ENCODE measurements at places on chromosomes 5 and 9.

DNA sequence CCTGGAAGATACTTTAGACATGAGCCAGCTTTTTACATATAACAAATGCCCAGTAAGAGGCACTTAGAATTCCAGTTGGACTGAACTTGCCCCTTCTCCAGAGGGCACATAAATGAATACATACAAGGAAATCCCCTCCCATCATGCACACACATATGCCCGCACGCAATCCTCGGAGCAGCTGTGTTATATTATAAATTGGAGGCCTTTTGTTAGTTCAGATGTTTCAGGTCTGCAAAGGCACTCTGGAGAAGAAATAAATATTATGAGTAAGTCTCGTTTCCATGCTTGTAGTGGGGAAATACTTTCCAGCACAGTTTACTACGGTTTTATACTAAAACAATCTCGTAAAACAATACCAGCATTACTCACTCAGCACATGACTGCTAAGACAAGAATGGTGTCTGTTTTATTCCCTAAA lies 17.6 kb upstream of the MUSK start:
- DNase-seq = no peak

- DNase-seq = no peak
These were observed 2.7 kb upstream of the PDGFRB start for GRCh38 chr5:150158170-150158949.

DNA sequence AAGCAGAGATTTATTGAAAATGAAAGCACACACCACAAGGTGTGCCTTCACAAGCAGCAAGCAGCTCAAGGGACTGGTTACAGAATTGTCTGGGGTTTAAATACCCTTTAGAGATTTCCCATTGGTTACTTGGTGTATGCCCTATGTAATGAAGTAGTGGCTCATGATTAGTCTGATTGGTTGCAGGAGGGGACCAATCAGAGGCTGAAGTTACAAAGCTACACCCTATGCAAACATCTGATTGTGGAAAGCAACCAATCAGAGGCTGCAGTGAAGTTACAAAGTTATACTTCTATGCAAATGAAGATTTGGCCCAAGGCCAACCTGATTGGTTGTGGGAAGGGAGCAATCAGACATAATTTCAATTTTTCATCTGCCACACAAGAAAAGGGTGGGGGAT lies 119.9 kb downstream of the C9orf152 start:
- no peak for DNase-seq

DNA sequence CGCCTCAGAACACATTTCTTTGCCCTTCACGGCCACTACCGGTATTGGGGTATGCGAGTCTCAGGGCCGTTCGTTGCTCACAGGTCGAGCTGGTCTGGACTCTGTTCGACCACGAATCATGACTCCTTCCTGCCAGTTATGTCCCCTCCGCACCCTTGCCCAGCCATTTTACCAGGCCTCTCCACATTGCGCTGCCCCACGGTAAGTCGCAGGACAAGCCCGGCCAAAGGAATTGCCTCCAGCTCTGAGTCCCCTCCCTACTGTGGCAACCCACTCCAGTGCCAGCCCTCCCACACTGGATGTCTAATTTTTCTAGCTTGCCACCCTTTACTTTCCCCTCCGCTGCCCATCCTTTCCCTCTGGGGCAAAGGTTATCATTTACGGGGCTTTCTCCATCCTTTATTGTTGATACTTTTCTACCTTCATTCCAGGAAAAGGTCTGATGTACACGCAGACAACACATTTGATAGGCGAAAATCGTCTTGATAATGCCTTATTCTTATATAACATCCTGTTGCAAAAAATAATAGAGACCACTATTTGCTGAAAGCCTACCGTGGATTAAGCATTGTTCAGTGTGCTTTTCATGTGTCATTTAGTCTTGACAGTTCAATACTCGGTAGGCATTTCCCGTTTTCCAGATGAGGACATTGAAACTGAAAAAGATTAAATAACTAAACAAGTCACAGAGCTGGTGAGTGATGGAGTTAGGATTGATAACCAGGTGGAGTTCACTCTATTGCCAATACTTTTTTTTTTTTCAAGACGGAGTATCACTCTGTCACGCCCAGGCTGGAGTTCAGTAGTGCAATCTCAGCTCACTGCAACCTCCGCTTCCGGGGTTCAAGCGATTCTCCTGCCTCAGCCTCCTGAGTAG lies 958 bp upstream of the HSPA5 start:
- DNase-seq = no peak

GRCh38 chr9:3332802-3333201 lies 193.0 kb downstream of the RFX3 start:
- DNase-seq = no peak

DNA sequence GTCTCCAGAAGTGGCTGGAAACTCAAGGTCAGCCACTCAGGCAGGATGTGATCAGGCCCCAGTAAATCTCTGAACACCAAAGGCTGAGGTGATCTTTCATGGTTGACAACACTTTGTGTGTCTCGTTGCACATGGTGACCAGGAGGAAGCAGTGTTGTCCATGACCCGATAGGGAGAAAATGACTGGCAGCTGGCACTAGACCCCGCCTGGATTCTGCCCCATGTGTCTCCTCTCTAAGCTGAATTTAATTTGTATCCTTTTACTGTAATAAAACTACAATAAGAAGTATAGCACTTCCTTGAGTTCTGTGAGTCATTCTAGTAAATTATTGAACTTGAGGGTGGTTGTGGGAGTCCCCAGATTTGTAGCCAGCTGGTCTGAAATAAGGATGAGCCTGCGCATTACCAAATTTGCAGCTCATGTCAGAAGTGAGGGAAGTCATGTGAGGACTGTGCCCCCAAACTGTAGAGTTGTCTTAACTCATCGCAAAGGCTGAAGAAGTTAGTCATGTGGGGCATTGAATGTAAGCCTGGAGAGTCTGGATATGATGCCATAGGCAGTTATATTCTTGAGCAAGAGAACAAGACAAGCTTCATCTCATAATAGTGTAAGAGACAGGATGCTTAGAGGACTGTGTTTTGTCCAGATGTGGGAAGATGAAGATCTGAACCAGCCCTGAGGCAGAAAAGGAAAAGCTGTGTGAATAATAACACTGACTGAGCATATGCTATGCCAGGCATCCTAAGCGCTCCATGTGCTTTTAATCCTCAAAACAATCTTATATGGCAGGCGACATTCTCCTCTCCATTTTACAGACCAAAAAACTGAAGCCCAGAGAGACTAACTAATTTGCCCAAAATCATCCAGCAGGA lies 55.9 kb downstream of the TMEM215 start:
- no peak for DNase-seq

DNA sequence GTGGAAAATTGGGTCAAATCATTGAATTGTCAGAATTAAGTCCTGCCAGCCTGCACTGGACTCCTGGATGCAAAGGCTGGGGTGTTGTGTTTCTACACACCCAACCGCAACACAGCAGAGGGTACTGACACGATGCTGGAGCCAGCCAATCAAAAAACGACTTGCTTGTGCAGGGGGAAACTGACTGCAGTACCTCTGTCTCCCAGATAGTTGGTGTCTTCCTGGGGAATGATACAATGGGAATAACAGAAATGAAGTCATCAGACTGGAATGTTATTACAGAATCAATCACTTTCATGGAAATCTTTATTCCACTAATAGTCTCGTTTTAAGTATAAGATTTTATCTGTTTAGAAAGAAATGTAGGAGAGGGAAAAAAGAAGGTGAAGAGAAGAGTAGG lies 330.3 kb downstream of the MLLT3 start:
- DNase-seq = no peak

GRCh38 chr9:30235068-30235467 lies 2149.4 kb upstream of the ACO1 start:
- DNase-seq = no peak

DNA sequence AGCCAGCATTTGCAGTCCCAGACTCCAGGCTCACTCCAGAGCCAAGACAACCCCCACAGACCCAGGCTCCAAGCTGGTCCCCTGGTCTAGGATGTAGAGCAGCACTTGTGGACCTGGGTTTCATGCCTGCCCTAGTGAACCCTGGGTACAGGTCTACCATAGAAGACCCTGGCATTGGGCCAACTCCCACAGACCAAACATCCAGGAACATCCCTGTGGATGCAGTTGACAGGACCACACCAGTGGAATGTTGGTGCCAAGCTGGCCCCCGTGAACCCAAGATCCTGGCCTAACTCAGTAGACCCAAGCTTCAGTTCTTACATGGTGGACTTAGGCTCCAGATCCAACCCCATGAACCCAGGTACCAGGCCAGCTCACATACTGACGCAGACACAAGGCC lies 250.6 kb downstream of the KDM4C start:
- DNase-seq = no peak

GRCh38 chr9:71303351-71303750 lies 181.9 kb upstream of the TRPM3 start:
- DNase-seq = no peak

DNA sequence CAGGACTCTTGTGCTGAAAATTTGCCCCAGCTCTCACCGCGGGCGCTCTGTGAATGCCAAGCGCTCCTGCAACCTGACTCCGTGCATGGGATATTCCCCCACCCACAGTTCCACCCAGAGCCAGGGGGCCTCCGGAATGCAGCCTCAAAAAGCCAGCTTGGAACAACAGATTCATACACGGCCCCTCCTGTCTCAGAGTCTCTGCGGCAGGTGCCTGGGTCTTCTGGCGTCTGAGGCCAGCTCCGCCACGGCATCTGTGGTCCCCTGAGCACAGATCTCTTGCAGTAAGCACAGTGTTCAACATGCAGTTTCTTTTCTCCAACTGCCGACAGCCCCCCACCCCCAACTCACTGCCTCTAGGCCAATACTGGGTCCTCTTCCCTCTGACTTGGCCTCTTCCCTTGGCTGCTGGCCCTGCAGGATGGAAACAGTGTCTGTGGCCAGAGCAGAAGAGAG lies 355.7 kb upstream of the IRX2 start:
- DNase-seq = no peak

DNA sequence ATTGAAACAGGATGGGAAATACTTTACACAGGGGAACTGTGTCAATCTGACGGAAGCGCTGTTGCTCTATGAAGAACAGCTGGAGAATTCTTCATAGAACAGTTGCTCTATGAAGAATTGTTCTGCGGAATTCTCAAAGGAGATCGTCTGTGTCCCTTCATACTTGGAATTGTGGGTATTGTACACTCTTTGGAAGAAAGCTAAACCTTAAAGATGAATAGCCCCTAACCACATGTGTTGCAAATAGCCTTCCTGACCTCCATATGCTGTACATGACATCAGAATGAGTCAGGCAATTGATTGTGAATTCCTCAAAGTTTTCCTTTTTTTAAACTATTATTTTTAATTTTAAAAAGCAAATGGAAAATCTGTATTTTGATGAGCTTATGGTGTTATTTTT lies 15.6 kb downstream of the NIM1K start:
- DNase-seq = no peak

DNA sequence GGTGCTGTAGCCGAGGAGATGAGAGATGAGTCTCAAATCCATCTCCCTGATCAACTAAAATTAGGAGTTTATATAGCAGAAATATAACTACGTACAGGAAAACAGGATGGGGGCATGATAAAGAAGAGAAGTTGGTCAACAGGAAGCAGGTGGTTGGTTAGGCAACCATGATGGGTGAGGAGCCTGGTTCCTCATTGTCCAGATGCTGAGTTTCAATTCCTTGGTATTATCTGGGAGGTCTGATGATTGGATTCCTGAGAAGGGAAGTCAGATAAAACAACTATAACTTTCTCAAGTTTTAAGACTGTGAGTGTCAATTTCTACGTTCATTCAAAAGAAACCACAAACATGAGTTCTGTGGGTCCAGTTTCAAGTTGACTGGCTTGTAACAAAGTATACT lies 323.9 kb downstream of the MTRR start:
- DNase-seq = no peak

GRCh38 chr9:136587944-136588662 lies 42.3 kb upstream of the NOTCH1 start:
- DNase-seq = peak; percentile 30

- no peak for DNase-seq
These were observed 153.6 kb downstream of the FAM114A2 start for GRCh38 chr5:153885141-153885540.

DNA sequence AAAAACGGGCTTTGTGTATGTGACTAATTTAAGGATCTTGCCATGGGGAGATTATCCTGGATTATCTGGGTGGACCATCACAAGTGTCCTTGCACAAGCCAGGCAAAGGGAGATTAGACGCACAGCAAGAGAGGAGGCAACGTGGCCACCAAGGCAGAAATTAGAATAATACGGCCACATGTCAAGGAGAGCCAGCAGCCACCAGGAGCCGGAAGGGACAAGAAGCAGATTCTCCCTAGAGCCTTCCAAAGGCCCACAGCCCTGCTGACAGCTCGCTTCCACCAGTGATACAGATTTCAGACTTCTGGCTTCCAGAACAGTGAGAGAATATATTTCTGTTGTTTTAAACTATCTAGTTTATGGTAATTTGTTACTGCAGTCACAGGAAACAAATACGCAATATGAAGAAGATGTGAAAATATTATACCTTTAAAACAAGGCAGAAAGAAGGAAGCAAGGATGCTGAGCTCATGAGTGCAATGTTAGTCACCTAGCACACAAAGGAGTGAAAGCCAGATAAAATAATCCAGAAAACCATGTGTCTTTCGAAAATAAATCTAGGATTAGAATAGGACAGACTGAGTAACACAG lies 28.7 kb upstream of the F2RL1 start:
- no peak for DNase-seq

DNA sequence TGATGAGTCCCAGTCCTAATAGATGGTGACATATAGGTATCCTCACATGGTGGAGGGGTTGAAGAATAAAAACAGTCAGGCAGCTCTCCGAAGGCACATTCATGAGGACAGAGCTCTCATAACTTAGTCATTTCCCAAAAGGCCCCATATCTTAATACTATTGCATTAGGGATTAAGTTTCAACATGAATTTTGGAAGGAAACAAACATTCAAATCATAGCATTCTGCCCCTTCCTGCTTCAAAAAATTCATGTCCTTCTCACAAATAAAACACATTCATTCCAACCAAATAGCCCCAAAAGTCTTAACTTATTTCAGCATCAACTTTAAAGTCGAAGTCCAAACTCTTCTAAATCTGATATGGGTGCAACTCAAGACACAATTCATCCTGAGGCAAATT lies 277.2 kb upstream of the NR4A3 start:
- DNase-seq = no peak

GRCh38 chr9:134536101-134536900 lies 105.3 kb upstream of the COL5A1 start:
- DNase-seq = no peak

DNA sequence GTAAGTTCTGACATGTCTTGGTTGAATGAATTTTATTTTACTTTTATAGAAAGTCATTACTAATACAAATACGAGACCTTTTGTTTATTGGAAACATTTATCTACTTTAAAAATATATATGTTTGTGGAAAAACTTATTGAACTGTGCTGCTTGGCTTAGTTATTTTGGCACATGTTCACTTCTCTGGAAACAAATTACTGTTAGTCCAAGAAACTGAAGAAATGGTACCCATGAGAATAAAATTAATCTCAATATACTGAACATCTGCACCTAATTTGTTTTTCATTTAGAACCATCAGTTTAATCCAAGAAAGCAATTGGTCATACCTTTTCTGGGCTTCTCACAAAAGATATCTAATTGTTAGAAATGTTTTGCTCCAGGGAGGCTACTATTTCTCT lies 32.2 kb downstream of the INVS start:
- no peak for DNase-seq
